ENCODE measurements at places on chromosomes 1 and 21.

- no peak for DNase-seq
These were observed 31.0 kb downstream of the UCK2 start for GRCh38 chr1:165858364-165858823.

DNA sequence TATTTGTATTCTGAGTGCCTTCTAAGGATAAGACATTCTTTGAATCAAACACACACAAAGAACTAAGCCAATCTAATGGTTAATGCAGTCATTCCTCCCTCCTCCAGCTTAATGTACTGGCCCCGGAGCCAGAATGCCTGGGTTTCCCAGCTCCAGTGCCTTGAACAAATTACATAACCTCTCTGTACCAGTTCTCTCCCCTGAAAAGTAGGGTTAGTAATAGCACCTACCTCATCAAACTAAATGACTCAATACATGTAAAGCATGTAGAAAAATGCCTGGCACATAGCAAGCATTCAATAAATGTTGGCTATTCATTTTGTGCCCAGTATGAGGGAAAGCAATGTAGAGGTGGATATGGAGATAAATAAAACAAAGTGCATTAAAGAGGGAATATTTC is 14.0 kb downstream of the C1orf52 start:
- no peak for DNase-seq

DNA sequence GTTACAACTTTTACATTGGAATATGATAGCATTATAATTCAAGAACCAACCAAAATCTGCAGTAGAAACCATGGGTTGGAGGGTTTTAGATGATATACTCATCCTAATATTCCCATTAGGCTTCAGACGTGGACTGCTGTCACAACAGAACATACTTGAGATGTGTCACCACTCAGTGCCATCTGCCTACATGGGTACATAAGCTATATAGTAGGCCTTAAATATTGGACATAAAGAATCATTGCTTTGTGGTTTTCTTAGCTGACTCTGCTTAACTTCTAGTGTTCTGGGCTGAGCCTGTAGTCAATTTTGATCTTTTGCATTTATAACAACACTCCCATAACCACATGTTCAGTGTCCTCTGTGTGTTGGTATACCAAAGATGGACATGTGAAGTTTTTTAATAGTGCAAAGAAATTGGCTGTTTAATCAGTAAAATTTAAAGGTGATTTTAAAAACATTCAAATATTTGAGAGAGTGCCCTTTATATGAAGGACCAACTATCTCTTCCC is 14.2 kb downstream of the RAP1A start:
- DNase-seq = no peak

- no peak for DNase-seq
These were observed 434.8 kb downstream of the CAMTA1 start for GRCh38 chr1:7220007-7220406.

DNA sequence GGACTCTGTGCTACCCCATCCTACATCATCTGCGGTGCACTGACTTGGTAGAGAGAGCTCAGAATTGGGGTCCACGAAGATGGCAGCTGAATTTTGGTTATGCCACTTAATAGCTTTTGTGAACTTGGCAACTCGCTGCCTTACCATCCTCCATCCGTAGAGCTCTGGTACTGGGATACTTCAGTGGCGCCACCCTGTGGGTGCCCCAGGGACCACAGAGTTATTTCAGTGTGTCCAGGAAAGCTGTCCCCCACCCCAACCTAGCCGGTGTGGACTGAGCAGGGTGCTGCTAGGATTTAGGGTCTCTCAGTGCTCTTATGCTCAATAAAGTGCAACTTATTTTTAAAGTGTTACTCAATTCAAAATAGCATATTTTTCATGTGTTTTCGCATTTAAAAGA is 9.0 kb upstream of the USF1 start:
- DNase-seq = no peak

- DNase-seq = peak; percentile 15
These were observed 33.1 kb upstream of the NFASC start for GRCh38 chr1:204837440-204838084.

DNA sequence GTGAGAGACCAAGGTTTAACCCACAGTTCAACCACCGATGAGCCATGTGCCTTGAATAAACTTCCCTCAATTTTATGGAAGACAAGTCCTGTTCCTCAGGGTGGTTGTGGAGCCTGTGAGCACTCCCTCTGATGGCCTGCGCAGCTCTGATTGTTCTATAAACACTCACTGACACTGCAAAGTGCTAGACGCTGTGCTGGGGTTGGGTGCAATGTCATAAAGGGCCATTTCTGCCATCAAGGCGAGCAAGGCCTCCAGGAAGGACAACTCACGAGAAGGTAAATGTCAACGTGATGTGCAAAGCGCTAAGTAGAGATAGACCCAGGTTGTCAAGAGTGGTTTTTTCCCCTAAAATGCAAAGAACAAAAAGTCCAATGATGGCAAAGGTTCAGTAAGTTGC is 75.7 kb upstream of the SYT6 start:
- DNase-seq = no peak

- no peak for DNase-seq
These were observed 35.2 kb upstream of the MUTYH start for GRCh38 chr1:45375104-45376090.

DNA sequence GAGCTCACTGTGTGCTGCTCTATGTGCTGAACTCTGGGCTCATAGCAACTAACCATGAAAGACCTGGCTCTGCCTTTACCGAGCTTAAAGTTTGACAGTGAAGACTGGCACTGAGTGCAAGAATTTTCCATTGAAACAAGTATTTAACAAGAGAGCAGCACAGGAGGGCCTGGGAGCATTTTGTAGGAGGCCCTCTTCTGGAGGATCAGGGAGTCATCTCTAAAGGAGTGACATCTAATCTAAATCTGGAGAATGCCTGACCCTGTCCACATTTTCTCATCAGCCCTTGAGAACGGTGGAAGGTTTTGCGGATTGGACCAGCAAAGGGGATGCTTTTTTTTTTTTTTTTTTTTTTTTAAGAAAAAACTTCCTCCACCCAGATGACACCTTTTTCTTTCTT is 150.8 kb downstream of the ROR1 start:
- DNase-seq = no peak

- no peak for DNase-seq
These were observed 296.9 kb upstream of the RUNX1 start for GRCh38 chr21:35345954-35346353.

GRCh38 chr1:38000529-38001455 is 4.5 kb downstream of the FHL3 start:
- DNase-seq = no peak

- DNase-seq = no peak
These were observed 8.0 kb upstream of the PPT1 start for GRCh38 chr1:40105028-40105427.

DNA sequence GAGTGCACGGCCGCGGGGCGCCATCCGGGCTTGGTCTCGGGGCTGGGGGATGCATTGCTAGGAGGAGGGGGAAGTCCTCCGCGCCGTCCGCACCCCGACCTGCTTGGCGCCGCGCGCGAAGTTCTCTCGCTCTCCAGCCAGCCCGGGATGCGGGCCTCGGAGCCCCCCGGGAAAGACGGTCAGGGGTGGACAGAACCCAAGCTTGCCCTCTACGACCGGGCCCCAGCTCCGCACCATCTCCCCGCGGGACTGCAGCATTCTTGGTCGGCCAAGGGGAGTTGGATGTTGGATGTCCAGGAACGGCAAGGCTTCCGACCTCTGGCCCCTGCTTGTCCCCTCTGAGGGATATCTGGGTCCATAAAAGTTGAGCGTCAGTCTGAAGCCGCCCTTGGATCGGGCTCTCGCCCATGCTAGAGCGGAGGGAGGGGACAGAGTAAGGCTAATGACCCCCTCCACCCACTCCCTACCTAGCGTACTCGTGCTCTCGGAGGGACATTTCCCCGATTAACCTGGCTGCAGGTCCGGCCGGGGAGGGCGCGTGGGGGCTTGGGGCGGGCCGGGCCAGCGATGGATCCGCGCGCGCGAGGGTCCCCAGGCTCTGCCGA is 522 bp downstream of the DISP3 start:
- DNase-seq = no peak

GRCh38 chr1:235557495-235557894 is 53.2 kb upstream of the B3GALNT2 start:
- no peak for DNase-seq

- no peak for DNase-seq
These were observed 67.9 kb downstream of the SCMH1 start for GRCh38 chr1:41174170-41174569.
